ENCODE measurements at places on chromosomes 3 and 15.

DNA sequence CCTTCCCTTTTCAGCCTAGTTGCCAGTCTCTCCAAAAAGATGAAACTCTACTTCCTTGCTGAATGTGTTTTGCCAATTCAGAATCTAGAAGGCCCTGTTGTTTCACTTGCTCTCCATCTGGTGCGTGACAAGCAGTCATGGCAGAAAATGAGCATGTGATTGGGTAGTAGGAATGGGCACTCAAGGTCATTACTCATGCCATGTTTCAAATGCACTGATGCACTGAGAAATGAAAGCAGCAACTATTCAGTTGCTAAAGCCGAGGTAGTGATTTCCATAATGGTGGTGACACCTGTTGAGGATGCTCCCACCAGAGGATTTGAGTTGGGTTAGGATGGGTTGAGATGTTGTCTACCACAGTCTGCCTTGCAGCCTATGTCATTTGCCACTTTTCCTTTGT, 12.7 kb downstream of the ZBTB38 start:
- DNase-seq = no peak

DNA sequence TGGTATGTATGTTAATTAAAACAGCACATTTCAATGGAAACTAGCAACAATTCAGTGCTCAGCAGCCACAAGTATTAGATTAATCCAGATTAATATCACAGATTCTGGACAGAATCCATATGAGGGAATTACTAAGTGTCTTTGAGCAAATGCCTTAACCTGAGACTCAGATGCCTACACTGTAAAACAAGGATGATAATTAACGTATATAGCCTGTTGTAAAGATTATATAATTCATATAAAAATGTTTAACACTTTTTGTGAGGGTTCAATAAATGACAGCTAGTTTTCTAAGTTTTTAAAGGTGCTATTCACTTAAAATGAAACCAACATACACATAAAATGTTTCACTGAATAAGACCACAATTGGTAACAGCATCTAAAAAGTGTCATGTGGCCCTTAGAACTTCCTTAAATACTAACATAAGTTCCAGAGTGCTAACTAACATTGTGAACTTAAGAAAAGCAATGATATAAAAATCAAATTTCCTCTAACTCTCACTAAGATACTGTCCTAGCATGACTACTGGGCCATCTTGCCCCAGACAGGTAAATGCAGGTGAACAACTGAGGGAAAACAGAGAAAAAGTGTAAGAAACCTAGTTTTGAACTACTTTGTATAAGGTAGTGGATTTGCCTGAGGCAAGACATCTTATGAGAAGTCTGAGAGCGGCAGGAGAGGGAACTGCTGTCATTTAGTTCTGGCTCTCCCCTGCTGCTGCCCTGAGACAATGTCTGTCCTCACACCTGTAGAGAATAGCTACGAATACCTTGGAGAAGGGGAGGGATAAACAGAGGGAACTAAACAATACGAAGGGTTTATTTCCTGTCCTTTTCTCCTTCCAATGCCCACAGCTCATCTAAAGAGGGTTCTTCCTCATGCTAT, 151.3 kb downstream of the ADAM10 start:
- DNase-seq = no peak

GRCh38 chr15:33046329-33046728, 148.2 kb downstream of the FMN1 start:
- no peak for DNase-seq

DNA sequence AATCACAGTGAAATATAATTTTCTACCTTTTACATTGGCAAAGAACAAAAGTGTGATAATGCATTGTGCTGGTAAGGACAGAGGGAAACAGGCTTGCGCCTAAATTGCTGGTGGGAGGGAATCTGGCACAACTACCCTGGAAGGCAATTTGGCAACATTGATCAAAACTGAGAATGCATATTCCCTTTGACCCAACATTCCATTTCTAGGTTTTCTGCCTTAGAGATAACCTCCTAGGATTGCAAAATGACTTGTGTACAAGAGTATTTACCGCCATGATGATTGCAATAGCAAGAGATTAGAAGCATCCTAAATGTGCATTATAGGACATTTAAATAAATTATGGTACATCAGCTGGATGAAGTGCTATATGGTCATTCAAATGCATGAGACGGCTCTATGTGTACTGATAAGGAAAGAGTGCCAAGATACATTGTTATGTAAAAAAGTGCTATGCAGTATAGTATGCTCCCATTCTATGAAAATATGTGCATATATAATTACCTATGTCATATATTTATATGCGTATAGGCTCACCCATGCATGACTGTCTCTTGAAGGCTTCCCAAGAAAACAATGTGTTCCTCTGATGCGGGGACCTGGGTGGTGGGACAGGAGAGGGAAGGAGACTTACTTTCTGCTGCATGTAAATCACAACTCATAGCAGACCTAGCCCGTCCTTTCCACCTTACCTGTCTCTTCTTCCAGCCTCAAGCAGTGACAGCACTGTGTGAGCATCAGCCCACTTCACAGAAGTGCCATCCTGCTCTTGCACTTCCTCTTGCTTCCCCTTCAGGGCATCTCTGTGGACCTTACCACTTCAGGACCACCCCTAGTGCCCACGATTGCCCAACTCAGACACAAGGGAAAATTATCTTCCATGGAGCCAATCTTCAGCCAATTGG, 249.9 kb upstream of the TLE3 start:
- no peak for DNase-seq

- DNase-seq = peak; percentile 53
Observed at GRCh38 chr15:68113751-68114150, 59.6 kb downstream of the PIAS1 start.

DNA sequence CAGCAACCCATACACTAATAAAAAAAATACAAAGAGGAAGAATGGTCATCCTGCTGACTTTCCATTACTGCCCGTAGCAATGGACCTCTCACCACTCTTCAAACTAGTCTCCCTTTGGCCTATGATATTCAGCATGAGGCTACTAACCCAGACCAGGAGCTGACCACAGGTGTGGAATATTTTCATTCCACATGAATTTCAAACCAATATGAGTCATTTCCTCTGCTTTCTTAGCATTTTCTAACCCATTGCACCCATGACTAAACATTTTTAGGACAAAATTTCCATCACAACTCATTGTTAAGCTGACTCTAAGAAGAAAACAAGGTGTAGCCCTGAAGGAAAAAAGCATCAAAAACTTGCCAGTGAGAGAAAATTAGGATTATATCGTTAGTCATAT, 34.0 kb upstream of the ZPLD1 start:
- DNase-seq = no peak

GRCh38 chr3:30578479-30578878, 27.9 kb upstream of the TGFBR2 start:
- DNase-seq = peak; percentile 84

DNA sequence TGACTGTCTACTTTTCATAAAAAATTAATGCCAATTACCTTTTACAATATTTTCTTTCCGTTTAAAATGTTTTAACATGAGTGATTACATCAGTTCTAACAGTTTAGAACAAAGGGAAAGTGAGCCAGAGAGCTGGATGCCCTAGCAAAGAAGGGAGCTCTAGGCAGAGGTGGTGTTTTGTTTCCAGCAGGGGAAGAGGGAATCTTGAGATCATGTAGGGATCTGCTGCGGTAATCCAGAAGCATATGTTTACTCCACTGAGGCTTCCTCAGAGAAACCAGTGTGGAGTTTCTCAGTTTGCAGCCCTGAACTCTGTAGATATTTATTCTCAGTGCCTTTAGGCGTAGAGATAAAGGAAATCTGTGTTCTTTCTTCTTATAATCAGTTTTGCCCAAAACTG, 399.3 kb downstream of the NLGN1 start:
- DNase-seq = no peak

DNA sequence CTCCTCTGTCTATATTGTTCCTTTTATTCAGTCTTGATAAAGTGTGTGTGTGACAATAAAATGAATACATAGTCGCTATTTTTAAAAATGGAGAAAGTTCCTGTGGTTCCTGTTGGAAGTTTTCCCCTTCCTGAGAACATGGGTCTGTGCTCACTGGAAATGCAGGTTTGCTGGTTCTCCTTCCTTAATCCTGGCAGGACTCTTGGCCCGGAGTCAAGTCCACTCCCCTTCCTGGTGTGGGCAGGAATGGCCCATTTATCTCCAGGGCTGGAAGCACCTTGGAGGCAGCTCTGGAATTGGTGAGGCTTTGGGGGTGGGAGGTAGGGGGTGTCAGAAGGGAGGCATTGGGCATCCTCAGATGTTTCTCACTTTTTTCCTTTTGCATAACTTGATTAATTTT, 30.1 kb downstream of the FOXL2 start:
- no peak for DNase-seq
